Astrocyte (in vitro differentiated cells and primary cell): ENCODE measurements at places on chromosomes 16 and 17.

DNA sequence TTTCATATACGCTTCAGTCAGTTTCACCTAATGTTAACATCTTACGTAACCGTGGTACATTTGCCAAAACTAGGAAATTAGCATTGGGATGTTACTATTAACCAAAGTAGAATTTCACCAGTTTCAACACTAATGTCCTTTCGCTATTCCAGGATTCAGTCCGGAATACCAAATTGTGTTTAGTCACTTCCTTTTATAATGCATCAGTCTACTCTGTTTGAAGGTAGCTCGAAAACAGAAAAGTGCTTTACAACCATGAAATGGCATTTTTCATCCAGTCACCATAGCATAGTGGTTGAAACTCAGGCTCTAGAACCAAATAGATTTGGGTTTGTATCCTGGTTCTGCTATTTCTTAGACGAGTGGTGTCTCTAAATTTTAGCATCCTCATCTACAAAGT, 29.4 kb downstream of the AP2B1 start:
- no peak for DNase-seq

GRCh38 chr17:31391496-31391949, at the start of gene RAB11FIP4:
TSS of gene RAB11FIP4 (plus strand) at chr17:31391675. CDS start at chr17:31391853, 178 bp downstream.
- no peak for DNase-seq

DNA sequence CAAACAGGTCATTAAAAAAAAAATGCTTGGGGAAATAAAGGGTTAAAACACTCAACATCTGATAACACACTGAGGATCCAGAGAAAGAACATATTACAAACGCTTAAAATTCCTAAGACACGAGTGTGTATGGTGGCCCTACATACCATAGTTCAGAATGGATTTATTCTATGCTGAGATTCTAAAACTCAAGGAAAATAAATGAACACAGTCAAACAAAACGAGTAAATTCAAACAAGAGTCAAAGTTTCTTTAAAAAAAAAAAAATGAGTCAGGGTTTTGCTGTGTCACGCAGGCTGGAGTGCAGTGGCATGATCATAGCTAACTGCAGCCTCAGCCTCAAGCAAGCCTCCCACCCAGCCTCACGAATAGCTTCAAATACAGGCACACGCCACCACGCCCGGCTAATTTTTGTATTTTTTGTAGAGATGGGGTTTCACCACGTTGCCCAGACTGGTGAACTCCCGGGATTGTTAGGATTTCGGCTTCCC, 17.4 kb downstream of the CRK start:
- peak; percentile 61 for DNase-seq

- no peak for DNase-seq
Measured at GRCh38 chr16:21222495-21223337, 10.8 kb upstream of the ANKS4B start.

GRCh38 chr16:77480681-77481315, 46.0 kb upstream of the ADAMTS18 start:
- DNase-seq, result no peak

DNA sequence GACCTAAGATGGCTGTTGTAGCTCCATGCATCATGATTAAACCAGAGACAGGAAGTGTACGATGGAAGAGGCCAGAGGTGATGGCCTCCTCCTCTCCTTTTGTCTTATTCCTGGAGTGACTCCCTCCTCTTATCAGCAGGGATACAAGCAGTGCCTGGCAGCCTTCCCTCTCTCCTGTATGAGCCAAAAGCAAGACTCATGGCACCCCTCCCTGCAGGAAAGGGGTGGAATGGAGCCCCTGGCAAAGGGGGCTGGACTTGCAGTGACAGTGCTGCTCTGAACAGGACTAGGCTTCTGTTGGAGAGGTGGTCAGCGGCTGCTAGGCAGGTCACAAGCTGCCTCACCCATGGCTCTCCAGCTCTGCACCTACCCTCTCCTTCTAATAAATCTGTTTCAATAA, 8.4 kb downstream of the TXNL4B start:
- no peak for DNase-seq

DNA sequence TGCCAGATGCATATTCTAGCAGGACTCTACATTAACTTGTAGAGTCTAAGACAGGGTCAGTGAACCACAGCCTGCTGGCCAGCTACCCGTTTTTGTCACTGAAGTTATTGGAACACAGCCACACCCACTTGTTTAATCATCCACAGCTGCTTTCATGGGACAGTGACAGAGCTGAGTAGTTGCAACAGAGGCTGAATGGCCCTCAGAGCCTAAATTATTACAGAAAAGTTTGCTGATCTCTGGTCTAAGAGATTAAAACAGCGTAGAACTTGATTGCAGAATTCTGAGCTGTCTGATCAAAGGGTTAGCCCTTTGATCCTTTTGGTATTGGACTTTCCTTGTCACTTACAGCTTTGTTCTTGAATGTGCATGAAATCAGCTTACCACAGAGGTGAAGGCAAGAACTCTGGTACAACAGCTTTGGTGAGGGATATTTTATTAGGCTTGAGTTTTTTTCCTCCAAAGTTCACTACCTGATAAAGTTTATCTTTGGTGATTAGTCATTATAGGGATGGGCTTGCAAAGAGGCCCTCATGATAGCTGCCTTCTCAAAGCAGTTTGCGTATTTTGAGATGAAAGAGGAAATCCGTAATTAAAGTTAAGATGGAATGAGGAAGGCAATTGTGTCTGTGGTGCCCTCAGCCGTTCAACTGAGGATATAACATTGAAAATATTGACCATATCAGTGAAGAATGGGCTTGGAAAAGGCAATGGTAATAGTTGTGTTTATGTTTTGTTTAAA, 23.6 kb downstream of the ALDH3A2 start:
- no peak for DNase-seq

DNA sequence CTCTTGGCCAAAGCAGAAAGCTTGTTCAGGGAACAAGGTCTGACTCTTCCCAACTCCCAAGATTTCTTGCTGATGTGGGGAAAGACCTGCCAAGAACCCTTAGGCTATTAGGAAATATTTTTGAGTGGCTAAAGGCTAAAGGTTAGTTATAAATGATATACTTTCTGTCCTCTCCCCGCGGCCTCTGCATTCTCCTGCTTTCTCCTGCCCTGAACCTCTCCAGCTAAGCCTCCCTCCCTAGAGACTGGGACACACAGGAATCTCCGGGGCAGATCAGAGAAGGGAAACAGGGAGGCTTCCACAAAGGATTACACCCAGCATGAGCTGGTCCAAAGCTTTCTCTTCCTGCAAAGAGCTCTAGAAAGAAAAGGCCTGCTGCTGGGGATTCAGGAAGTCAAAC, 2.3 kb downstream of the SLC43A2 start:
- no peak for DNase-seq
